ENCODE measurements at places on chromosomes 13 and 19.

DNA sequence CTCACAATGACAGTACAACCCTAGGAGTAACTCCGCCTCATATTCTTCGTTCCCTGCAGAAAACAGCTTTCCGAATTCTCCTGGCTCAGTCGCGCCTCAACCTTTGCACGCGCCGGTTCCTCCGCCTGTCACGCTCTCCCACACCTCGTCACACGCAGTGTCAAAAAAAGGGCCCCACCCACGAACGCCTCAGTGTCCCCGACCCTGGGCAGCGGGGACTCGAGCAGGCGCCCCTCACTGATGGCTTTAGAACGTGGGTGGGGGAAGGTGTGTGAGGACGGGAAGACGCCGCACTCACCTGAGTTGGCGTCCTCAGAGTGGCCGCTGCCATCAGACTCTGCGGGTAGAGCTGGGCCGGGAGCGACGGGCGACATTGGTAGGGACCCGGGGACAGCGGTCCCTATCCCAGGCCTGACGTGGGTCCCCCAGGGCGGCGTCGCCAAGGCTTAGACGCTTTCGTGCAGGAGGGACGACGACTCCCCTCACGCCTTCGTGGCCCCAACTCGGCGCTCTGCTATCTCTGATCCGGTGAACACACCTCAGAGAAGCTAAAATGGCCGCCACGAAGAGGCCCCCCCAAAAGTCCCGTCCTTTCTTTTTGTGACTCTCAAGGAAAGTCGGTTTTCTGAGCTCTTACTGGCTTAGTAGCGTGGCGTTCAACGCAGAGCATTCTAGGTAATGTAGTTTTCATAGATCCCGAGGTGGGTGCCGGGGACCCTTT, at the start of gene ZNF154:
Gene ZNF154 (minus strand): TSS at position 564 of the 721 bp plus-strand sequence. CDS start 233 bp downstream, at position 331.
- no peak for DNase-seq

DNA sequence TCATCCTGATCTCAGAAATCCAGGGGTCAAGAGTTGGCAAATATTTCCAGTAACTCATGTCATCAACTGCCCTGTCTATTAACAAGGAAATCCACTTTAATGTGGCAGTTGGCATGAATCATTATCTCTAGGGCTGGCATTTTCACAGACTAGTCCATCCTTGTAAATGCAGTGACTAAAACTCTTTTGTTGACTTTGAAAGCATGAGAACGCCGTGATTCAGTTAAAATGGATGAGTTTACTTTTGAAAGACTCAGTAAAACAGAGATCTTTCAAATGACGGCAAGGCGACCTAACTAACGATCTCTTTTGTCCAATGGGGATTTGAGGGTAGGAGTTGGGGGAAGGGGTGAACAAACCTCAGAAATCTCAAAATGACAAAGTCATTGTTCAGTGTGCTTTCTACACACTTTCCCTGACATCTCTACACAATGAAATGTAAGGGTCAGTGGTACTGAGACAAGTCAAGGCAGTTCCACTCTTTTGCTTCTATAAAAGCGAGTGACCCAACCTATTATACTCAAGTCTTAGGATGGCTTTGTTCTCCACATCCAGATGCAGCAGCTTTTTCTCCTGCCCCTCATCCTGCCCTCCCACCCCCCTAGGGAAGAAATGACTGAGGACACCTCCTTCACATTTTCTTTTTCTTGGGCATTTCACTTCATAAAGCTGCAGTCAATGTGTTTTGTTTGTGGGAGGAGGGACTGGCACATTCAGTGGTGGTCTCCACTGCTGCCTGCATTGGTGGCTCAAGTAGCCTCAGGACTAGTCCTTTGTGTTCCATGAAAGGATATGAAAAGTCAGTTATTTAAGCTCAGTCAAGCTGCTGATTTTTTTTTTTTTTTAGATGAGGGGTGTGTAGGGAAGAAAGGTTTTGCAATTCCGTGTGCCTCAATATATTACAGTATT, 200.5 kb downstream of the ABCC4 start:
- no peak for DNase-seq

DNA sequence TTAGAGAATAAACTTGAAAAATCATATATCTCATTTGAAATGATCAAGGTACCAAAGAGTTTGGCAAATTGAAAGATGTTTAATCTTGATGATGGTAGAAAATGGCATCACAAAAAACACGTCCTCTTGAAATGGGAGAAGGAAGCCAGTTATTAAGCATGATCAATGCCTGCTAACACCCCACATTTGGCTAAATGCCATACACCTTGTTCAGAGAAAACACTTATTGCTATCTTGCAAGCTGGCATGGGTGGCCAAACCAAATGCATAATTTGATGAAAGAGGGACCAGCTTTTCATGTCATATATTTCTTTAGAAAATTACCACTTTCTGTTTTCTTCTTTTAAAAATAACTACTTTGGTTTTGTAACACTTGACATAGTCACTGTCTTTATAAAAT, 141.3 kb downstream of the ZAR1L start:
- DNase-seq, result no peak

- DNase-seq, result no peak
Observed at GRCh38 chr13:60229708-60230272, 66.1 kb upstream of the DIAPH3 start.

DNA sequence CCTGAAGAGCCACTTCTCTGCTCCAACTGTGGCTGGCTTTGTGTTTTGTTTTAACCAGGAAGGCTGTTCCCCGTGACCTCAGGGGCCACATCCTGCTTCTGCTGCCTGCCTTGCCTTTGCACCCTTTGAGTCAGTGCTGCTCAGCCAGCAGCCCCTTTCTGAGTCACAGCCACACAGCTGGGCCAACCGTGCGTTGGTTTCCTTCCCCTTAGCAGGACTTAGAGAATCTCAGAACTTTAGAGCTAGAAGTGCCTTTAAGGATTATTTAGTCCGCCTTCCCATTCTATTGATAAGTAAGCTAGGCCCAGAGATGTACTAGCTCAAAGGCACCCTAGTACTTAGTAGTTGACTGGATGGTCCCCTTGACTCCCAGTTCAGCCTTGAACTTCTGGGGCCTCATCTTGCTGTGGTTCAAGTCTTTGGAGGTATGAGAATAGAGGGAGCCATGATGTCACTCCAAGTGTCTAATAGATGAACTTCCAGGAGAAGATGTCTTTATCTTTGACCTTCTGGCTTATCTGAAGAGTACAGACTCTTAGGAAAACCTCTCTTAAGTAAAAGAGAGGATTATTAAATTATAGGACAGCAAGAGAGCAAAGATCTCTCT, 8.0 kb downstream of the RGCC start:
- no peak for DNase-seq

DNA sequence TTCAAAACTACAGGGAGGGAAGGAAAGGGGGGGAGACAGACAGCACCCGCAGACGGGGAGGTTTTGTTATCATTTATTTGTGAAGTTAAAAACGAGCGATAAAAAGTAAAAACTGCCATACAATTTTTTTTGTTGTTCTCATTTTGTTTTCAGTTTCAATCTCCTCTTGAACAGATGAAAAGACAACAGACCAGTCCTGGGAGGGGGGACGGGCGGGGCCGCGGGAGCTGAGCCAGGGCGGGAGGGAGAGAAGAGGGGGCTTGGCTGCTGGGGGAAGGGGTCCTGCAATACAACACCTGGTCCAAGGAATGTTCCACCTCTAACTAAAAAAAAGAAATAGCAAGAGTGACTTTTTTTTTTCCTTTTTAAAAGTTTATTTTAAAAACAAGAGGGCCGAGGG, 11.3 kb downstream of the KHSRP start:
- no peak for DNase-seq

DNA sequence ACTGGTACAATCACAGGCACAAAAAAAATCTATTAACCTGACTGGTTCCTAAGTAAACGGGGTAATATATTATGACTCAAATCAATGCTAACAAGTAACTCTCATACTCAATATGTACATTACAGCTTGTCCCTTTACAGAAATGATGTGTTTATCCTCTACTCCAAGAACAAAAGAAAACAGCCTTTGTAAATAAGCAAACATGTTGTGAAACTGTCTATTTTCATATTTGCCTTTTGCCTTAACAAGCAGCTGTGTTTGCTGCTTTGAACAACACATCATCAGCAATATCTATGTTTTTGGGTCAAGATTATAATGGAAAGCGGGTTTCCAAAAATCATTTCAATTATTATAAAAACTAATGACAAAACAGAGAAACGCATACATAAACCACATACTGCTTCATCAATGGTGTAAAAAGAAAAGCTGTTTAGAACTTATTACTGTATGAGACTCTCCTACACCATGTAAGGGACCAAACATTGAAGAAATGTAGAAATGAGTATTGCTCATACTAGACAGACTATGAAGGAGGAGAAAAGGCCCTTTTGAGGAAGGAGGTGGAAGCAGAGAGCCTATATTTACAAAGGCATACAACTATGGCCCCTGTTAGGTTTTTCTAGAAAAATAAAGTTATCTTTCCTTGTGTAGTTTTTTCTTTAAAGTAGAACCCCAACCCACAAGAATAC, 14.8 kb downstream of the TBC1D4 start:
- DNase-seq, result no peak

DNA sequence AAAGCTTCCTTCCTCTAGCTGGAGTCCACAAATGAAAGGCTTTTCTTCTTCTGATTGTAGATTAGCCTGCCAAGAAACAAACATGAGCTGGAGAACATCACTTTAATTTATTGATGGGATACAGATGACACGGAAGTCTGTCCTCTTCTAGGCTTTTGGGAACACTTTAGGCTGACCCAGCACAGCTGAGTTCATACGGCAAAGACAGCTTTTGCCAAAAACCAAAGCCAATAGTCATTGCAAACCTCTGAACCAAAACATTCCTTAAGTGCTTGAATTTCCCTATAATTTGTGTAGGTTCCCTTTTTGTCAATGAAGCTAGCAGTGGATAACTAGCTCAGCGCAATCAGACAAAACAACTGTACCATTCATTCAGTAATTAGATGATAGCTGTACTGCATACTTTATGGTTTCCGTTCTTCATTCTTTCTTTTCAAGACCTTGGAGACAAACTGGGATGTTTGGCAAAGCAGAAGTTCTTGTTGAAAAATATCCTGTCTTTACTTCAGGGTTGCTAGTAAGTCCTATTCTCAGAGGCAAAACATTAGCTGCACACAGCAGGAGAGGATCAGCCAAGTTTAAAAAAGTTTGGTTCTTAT, 95.7 kb upstream of the SPRY2 start:
- DNase-seq, result no peak

DNA sequence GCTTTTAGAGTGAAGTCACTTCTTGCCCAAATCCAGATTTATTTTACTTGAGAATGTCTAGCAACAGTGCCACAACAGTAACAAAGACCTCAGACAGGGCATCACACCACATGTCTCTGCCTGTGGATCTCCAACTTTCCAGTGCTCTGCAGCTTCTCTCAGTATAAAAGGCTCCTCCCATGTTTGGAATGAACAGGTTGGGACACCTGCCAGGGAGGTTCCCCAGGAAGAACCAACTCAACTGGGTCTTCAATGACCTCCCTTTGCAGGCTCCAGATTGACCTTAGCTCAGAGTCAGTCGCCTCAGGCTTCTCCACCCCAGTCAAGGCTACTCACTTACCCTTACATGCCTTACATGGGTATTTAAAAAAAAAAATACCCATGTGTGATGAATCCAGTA, 3.4 kb downstream of the ZNF823 start:
- DNase-seq, result no peak

DNA sequence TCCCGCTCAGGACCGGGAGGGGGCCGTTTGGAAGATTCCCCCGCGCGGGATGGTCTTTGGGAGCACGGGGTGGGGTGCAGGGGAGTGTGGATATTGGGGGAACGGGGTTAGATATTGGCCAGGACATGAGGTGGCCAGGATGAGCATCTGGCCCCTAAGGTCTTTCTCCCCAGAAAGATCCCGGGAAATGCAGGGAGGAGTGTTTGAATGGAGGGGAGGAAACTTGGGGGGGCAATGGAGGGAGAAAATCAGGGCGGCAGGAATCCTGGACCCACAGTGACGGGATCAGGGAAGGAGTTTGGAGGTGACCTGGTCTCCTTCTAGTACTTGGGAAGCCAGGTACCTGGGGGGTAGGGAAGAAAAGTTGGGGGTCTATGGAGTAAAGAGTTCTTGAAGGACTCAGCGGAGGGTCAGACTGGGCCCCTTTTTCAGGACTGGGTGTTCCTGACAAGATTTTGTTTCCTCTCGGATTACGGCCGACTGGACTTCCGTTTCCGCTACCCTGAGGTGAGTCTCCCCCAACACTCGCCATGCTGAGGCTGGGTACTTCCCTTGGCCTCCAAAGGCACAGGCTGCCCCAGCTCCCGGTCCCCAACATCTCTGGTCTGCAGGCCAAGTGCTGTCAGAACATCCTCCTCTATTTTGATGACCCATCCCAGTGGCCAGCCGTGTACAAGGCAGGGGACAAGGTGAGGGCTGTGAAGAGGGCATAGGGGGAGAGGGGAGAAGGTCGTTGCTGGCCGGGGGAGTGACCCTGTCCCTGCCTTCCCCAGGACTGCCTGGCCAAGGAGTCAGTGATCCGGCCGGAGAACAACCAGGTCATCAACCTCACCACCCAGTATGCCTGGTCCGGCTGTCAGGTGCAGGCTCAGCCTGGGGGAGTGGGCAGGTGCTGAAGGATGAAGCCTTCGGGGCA, 989 bp downstream of the TMEM145 start:
- DNase-seq, result no peak
